ENCODE measurements at places on chromosomes 7 and 10.

DNA sequence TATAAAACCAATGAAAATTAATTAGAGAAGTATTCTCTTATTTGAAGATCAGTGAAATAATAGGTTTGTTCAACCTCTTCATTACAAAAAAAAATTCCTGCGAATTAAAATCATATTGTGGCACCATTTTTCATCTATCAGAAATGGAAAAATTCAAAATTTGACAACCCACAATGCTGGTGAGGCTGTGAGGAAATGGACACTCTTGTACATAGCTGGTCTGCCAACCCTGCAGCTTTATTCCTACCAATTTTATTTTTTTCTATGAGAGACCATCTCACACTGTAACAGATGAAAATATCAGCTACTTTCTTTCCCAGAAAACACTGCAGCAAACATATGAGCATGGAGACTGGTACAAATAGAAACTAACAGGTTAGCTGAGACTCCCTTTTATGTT, 208.8 kb upstream of the SEMA3E start:
- no peak for DNase-seq

- no peak for DNase-seq
These were observed 158.4 kb downstream of the NEURL1 start for GRCh38 chr10:103651783-103652476.

DNA sequence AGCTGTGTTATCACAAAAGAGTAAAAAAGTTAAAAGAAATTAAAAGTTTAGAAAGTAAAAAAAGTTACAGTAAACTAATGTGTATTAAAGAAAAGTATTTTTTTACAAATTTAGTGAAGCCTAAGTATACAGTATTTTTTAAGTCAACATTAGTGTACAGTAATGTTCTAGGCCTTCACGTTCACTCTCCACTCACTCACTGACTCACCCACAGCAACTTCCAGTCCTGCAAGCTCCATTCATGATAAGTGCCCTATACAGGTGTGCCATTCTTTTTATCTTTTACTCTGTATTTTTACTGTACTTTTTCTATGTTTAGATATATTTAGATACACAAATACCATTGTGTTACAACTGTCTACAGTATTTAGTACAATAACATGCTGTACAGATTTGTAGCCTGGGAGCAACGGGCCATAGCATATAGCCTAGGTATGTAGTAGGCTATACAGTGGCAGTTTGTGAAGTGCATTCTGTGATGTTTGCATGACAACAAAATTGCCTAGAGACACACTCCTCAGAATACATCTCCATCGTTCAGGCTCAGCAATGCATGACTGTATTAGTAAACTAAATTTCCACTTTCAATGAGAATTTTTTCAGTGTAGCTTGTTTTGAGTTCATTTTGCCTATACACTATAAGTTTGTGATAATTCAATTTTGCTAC, 539.9 kb upstream of the C7orf33 start:
- DNase-seq = no peak

GRCh38 chr10:43420369-43421200, 11.6 kb upstream of the HNRNPF start:
- peak; percentile 79 for DNase-seq

DNA sequence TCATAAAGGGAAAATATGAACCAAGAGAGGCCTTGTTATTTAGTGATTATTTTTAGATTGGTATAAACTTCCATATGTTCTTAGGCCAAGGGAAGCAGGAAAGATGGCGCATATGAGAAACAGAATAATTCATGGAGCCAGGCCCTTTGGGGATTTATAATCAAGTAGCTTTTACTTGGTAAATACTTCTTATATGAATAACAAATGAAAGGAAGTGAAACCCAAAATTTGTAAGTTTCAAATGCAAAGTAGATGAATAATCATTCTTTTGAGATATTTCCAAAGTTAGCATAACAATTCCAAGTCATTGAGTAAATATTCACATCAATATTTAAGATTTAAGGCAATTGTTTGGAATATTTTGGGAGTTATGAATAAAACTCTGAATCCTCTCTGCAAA, 13.9 kb upstream of the OPTN start:
- no peak for DNase-seq

DNA sequence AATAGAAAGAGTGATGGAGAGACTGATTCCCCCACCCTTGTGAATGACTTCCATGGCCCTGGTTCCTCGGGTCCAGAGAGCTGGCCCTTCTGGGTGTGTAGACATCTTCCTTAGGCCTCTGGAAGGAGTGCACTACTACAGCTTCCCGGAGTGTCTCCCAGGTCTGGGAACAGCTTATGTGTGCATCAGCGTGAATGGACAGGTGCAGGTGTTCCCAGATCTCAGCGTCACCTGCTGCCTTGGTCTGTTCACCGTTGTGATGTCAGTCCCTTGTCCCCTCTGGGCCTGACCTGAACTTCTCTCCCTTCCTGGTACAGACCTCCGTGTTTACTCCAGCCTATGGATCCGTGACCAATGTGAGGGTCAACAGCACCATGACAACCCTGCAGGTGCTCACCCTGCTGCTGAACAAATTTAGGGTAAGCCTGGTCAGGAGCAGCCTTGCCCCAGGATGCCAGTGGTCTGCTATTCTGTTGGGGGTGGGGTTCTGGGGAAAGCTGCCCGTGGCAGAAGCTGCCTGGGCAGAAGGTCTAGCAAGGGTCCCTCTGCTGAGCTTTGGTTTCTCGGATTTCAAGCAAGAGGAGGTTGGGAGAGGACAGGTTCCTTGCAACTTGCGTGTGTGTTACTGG, 10.5 kb upstream of the DEPP1 start:
- peak; percentile 71 for DNase-seq

DNA sequence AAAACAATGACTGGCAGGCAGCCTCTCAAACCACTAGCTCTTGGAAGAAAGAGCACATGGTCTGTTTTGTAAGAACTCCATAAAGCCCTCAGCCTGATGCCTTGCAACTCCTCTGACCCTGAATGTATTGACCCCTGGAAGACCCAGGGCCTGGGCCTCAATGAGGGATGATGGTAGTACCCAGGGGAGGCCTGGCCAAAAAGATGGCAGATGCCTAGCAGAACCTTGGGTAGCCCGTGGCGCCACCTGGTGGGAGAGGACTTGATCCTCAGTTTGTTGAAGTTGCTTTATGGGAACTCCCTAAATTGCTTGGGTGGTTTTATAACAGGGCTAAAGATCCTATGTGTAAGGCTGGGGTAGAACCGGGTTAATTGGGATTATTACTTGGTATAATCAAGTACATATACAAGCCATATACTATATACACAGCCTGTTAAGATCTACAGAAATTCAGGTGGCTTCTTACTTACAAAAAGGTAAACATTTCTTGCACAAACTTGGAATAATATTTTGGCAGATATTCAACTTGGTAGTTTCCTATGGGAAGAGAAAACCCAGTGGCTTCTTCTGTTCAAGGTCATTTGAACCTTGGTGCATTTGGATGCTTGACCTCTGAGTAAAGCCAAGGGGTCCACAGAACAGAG, 95.8 kb upstream of the CACUL1 start:
- DNase-seq = peak; percentile 62

- no peak for DNase-seq
These were observed 161.6 kb downstream of the SH3PXD2A start for GRCh38 chr10:103693812-103694205.

GRCh38 chr10:3622845-3623621, 162.0 kb downstream of the KLF6 start:
- DNase-seq = no peak

DNA sequence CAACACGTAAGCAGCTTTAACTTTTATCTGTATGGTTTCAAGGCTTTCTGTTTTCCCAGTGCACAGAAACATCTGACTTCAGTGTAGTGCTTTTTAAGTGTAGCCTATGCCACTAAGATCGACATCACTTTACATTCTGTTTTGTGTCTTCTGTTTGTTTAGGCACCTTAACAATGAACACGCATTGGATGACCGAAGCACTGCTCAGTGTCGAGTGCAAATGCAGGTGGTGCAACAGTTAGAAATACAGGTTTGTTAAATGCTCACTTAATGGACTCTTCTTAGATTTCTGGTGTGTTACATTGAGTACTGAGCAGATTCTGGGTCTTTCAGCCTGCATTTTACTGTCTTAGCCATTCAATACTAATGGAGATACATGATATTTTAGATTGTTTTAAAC, 237.4 kb downstream of the FOXP2 start:
- DNase-seq = no peak

GRCh38 chr10:9239298-9239697, 1184.8 kb downstream of the GATA3 start:
- DNase-seq = no peak

GRCh38 chr10:111493024-111493625, 416.3 kb downstream of the ADRA2A start:
- DNase-seq = no peak
